GM12878 (cell line): ENCODE measurements at places on chromosomes 11 and 22.

DNA sequence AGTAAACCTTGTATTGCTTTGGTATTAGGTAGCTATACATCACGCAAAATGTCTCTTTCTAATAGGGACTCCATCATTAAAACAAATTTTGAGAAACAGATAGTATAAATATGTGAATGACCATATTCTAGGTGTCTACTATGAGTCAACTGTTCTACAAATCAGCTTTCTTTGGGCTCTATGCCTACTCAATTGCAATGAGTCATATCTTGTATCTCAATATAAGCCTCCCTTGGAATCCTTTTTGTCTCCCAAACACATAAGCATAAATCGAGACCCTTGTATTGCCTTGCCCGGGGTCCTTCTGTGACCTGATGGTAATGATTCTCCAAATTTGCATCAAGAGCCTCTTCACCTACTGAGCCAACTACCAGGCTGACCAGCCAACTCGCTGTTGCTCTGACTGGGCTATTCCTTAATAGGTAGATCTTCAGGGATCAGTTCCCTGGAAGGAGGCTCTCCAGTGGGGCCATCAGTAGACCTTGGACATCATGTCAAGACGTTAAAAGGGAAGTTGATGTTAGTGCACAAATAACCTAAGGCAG is 22.2 kb downstream of the BLID start:
- H3K27ac ChIP-seq = no peak overlapping the region
- DNase-seq = no peak
- H3K4me1 ChIP-seq = no peaks in the 10 kb centered on the region
- H3K27me3 ChIP-seq = no peaks in the 10 kb centered on the region

DNA sequence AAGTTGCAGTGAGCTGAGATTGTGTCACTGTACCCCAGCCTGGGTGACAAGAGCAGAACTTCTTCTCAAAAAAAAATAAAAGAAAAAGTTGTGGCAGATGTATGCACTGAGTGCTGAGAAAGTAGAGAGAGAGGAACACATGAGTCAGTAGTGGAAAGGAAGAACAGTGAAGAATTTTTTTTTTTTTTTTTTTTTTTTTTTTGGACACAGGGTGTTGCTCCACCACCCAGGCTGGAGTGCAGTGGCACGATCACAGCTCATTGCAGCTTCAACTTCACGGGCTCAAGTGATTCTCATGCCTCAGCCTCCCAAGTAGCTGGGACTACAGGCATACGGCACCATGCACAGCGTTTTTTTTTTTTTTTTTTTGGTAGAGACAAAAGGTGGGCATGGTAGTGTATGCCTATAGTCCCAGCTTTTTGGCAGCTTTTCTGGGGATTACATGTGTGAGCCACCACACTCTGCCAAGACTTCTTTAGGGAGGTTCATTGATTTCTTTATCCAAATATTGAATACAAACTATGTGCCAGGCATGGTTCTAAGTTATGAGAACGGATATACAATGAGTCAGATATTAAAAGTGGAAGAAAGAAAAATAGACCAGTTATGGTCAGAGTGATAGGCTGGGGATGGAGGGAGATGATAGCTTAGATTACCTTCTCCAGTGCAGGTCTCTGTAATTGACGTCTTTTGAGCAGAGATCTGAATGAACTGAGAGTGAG is 62.0 kb downstream of the YAP1 start:
- H3K27ac ChIP-seq = no peak overlapping the region
- no peak for DNase-seq
- H3K4me1 ChIP-seq = no peaks in the 10 kb centered on the region
- H3K36me3 ChIP-seq = no peaks in the 10 kb centered on the region

DNA sequence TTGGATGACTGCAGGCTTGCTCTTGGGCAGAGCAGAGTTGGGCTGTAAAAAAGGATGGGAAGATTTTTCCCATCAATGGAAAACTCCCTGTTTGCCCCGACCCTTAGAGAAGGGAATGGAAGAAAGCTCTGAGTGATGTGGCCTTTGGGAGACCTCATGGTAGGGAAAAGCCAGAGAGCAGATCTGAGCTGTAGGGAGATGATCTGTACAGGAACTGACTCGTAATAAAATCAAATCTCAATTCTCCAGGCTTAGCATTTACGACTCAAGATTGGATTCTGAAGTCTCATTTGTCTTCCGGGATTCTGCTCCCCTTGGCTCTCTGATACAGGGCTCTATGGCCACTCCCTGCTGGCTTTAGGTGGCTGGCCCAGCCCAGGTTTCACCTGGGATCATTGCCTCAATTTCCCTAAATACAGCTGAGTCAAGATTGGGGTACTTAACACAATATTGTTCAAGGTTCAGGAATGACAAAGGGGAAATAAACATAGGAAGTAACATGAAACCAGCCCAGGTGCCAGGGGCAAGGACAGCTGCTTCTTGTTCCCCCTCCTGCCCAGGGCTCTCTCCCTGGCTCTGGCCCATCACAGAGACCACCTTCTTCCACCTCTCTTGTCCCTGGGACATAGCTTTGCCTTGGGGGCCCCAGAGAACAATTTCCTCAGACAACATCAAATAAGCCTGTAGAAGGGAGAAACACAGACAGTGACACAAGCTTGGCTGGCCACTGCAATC is 38.4 kb upstream of the THY1 start:
- H3K27ac ChIP-seq = no peak overlapping the region
- H3K4me3 ChIP-seq = no peak overlapping the region
- no peaks in the 10 kb centered on the region for H3K4me1 ChIP-seq
- H3K27me3 ChIP-seq = no peaks in the 10 kb centered on the region

DNA sequence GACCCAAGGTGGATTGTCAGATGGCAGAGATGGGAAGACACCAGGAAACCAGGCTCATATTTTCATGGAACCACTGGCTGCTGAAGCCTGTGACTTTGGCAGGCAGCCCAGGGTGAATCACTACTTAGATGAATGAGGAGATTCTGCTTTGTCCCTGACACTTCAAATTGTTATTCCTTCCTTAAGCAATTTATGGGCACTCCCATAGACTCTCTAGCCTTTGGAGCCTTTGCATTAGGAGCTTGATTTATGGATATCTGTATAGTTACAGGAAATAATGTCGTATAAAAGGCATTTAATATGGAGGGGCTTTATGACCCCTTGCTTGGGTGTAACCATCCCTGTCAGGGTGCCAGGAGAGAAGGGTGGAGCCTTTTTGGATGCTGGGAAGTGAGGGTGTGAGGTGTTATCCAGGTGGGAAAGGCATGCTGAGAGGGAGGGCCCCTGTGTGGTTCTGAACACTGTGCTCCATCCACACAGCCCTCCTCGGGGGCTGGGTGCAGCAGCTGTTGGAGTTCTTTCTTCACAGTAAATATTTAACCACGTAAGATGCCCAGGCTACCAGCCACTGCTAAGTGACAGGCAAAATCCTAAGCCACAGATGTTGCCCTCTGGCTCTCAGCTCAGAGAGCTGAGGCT is 35.3 kb downstream of the IL18 start:
- H3K4me1 ChIP-seq = 0 out of 2 replicates have a peak, but pooled peaks cover 2% of the 10 kb centered on the region
- H3K36me3 ChIP-seq = no peaks in the 10 kb centered on the region
- DNase-seq = no peak
- no peak overlapping the region for H3K4me3 ChIP-seq
- H3K27ac ChIP-seq = no peak overlapping the region
- no peaks in the 10 kb centered on the region for H3K27me3 ChIP-seq

DNA sequence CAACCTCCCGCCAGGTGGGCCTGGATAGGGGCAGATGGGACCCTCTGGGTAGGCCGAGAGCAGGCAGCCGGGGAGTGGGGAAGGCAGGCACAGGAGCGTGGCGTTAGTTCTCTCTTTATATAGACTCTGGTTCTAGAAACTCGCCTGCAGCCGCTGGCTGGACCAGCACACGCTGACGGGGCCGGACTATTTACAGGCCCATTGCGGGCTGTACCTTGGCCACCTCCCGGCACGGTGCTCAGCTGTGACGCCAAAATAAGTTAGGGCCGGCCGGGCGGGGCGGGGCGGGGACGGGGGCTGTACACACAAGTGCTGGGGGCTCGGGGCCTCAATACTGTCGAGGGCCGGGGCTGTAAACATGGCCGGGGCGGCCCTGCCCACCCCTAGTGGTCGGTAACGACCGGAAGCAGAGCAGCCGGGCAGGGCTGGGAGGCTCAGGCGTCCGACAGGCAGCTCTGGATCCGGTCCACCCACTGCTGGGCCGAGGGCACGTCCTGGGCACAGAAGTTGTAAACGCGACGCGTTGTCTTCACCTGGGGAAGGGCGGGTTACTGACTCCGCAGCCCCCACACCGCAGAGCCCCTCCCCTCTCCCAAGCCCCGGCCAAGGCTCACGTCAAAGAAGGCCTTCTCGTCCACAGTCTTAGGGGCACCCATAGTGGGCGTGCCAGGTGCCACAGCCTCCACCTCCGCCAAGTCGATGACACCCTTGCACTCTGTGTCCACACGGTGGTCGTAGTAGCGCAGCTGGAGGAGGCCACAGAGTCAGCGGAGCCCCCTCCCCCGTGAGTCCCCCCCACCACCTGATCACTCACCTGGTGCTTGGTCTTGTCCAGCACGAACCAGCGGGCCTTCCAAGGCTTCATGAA is 27.9 kb downstream of the SBF1 start:
- no peaks in the 10 kb centered on the region for H3K27me3 ChIP-seq
- H3K4me3 ChIP-seq = no peak overlapping the region
- H3K4me1 ChIP-seq = no peaks in the 10 kb centered on the region; the same call in 1 of the 2 replicates
- peaks cover 23% of the 10 kb centered on the region for H3K36me3 ChIP-seq
- no peak overlapping the region for H3K27ac ChIP-seq

DNA sequence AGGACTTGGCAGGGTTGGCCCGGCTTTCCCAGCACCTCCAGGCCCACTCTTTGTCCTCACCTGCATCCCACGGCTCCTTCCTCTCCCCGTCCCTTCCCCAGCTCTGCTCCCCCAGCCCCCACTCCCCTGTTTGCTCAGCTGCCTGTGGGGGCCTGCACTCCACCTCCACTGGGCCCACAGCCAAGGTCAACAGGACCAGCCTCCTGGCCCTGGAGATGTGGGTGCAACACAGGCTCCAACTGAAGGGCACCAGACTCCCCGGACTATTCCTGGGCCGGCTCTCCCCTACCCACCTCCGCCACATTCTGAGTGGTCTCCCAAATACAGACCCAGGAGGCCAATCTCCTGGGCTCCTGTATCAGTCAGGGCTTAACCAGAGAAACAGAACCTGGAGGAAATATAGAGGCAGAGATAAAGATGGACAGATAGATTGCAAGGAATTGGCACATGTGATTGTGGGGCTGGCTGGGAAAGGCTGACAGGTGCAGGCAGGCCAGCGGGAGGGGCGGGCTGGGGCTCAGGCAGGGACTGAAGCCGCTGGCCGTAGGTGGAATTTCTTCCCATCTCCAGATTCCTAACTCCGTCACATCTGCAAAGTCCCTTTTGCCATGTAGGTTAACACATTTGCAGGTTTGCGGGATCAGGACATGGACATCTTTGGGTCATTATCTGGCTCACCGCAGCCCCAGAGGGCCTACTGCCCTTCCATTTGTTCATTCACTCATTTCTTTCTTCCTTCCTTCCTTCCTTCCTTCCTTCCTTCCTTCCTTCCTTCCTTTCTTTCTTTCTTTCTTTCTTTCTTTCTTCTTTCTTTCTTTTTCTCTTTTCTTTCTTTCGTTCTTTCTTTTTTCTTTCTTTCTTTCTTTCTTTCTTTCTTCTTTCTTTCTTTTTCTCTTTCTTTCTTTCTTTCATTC is 45.8 kb upstream of the MYH9 start:
- H3K4me3 ChIP-seq = no peak overlapping the region
- H3K27me3 ChIP-seq = no peaks in the 10 kb centered on the region

DNA sequence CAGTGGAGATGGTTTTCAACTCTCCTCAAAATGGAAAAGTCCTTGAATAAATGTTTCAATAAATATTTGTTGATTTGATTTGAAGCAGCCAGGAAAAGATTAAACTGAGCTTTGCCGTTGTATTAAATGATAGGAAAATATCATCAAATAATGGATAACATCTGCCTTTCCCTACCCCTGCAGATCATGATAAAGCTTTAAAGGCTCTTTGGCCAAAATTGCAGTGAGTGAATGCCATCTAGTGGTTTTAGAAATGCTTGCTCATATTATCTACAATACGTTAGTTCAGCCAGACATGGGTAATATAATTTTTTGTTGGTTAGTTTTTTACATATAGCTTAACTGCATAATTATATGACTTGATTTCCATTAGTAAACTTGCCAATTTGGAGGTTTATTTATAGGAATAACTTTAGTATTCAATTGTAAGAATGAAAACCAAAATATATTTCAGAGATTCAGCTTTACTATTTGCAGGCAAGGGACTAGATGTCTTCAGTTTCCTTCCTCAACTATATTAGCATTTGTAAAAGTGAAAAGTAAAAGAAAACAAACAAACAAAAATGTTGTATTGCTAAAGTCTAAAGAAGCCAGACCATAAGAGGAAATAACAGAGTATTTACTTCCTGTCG is 159.2 kb downstream of the MSANTD4 start:
- no peak overlapping the region for H3K4me3 ChIP-seq
- H3K27ac ChIP-seq = no peak overlapping the region
- H3K36me3 ChIP-seq = no peaks in the 10 kb centered on the region
- DNase-seq = no peak
- H3K27me3 ChIP-seq = no peaks in the 10 kb centered on the region

GRCh38 chr11:72471005-72471898 is 36.9 kb upstream of the CLPB start:
- no peaks in the 10 kb centered on the region for H3K4me1 ChIP-seq
- H3K4me3 ChIP-seq = no peak overlapping the region
- H3K36me3 ChIP-seq = no peaks in the 10 kb centered on the region
- no peak for DNase-seq

GRCh38 chr11:111063726-111064517 is 181.6 kb upstream of the POU2AF2 start:
- no peaks in the 10 kb centered on the region for H3K4me1 ChIP-seq
- no peaks in the 10 kb centered on the region for H3K27me3 ChIP-seq
- H3K4me3 ChIP-seq = no peak overlapping the region
- no peak for DNase-seq
- H3K27ac ChIP-seq = no peak overlapping the region
- no peaks in the 10 kb centered on the region for H3K36me3 ChIP-seq

- no peak overlapping the region for H3K4me3 ChIP-seq
- no peaks in the 10 kb centered on the region for H3K4me1 ChIP-seq
- H3K27ac ChIP-seq = no peak overlapping the region
- no peak for DNase-seq
Measured at GRCh38 chr11:3709977-3710376, 38.8 kb upstream of the CHRNA10 start.

DNA sequence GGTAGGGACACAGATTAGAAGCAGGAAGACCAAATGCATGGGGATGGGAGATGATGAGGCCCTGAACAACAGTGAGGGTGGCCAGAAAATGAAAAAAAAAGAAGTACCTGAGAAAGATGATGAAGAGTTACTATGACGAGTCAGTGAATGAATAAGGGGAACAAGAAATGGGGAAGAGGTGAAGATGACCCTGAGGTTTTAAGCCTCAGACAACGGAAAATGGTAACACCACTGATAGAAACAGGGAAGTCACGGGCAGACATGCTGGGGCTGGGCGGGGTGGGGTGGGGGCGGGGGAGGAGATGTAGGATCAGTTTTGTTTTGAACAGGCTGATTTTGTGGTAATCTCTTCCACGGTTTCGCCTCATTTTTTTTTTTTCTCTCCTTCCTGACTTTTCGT is 205.1 kb upstream of the CADM1 start:
- DNase-seq = peak; percentile 28
- H3K4me3 ChIP-seq = no peak overlapping the region
- H3K4me1 ChIP-seq = peaks cover 4% of the 10 kb centered on the region; the same call in 1 of the 2 replicates
- H3K27ac ChIP-seq = no peak overlapping the region

- no peak overlapping the region for H3K27ac ChIP-seq
- H3K4me3 ChIP-seq = no peak overlapping the region
- no peaks in the 10 kb centered on the region for H3K36me3 ChIP-seq
- no peaks in the 10 kb centered on the region for H3K4me1 ChIP-seq
Measured at GRCh38 chr11:32312206-32312817, 123.0 kb downstream of the WT1 start.
